Stimulated activated CD8-positive, alpha-beta memory T cell treated with anti-CD3 and anti-CD28 coated beads, Interleukin-2, amount 100 ng/mL, for 1 hour (primary cell): ENCODE measurements at places on chromosomes 4 and X.

DNA sequence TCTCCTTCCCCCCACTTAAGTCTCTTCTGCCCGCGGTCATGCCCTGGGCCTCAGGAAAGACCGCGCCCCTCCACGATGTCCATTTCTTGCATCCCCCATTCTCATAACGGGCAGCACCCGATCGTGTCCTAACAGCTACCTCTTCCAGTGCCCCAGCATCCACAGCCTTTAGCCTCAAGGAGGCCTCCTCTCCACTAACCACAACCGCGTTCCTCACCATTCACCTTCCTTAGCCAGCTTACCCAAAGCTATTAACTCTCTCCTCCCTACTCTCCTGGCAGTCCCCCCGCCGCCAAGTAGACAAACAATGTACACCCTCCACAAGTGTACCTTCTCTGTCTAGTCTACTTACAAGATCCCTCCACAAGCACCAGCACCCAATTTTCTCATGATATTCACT, 58.6 kb upstream of the PAGE5 start:
- DNase-seq: no peak

GRCh38 chr4:52076731-52077130, 25.6 kb downstream of the SPATA18 start:
- no peak for DNase-seq

- DNase-seq: no peak
Measured at GRCh38 chr4:176193126-176193525, 2.3 kb downstream of the SPATA4 start.

DNA sequence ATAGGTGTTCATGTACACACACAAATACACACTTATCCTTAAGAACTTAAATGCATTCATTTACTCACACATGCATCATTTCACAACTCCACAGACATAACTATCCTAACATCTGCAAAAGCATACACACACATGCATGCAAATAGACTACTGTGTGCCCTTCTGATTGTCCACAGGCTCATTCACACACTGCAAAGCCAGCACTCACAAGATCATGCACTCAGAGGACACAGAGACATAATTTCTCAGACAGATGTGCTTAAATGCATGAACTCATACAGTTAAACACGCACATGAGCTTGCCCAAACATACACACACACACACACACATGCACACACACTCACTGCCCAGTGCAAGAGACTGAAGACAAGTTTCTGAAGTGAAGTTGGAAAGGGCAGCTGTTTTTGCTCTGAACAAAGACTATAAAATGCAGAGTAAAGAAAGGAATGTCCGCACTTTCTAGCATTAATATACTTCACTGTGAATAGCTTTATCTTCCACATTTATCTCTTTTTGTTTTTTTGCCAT, 1018.0 kb upstream of the HS3ST1 start:
- no peak for DNase-seq

- DNase-seq: no peak
Measured at GRCh38 chrX:31071725-31072124, at the start of gene FTHL17. Gene FTHL17 (minus strand): TSS chrX:31072041. CDS start chrX:31071953, 88 bp downstream.

GRCh38 chrX:1835056-1835455, 220.2 kb downstream of the ASMT start:
- no peak for DNase-seq

DNA sequence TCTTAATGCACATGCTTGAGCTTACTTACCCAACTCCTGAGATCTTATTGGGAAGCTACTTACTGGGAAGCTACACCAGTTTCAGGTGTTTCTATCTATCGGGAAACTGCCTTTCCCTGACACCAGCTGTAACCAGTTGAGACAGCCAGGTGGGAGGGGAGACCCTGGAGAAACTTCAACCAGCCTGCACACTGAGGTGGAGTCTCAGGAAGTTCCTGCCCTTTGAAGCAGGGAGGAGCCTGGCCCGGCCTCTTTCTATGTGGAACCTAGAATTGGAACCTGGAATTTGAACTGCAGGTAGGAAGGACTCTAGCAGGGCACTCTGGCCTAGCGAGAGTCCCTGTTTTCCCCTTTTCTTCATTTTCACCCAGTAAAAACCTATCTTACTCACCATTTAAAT, 425.8 kb upstream of the PABPC4L start:
- DNase-seq: no peak

DNA sequence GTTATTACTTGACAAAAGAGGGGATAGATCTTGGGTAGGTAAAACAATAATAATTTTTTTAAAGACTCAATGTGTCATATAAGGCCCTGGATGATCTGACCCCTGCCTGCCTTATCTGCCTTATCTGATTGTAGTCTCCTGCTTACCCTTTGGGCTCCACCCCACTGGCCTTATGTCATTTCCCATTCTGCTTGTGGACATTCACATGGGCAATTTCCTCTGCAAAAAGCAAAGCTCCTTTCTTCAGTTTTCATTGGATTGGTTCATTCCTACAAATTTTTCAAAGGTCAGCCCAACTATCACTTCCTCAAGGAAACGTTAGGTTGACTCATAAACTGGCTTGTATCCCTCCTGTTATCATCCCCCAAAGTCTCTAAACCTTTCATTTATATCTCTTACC, 15.7 kb upstream of the TET2 start:
- DNase-seq: no peak

DNA sequence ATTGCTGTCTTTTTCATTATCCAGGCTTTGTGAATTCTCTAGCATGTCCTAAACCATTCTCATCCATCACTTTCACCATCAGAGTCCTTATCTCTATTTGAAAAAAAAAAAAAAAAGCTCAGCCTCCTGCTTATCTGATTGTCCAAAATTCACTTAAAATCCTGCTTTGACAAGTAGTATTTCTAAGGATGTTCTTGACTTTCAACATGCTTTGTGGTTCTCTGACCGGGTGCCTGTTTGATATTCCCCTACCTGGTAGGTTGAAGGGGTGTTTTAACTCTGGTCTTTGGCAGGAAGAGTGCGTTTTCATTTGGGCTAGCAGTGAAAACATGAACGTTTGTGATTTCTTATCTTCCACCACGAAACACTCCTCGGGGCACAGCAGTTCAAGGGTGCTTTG, 17.3 kb upstream of the BBS12 start:
- no peak for DNase-seq

- no peak for DNase-seq
Measured at GRCh38 chr4:100929758-100930157, 411.9 kb upstream of the EMCN start.

GRCh38 chr4:87704001-87704400, 53.9 kb downstream of the DMP1 start:
- DNase-seq: no peak

- no peak for DNase-seq
Measured at GRCh38 chrX:53798281-53798680, 111.8 kb upstream of the HUWE1 start.

GRCh38 chrX:114472788-114473187, 111.1 kb upstream of the HTR2C start:
- no peak for DNase-seq

DNA sequence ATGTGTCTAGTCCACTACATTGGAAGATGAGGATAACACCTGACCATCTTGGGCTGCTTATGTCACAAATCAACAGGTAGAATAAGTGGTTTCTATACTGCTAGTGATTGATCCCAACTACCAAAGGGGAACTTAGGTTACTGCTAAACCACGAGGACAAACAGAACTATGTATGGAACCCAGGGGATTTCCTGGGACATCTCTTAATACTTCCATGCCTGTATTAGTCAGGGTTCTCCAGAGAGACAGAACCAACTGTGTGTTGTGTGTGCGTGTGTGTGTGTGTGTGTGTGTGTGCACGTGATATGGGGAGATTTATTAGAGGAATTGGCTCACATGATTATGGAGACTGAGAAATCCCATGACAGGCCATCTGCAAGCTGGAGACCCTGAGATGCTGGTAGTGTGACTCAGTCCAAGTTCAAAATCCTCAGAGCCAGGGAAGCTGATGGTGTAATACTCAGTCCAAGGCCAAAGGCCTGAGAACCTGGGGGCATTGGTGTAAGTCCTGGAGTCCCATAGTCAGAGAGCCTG, 16.2 kb upstream of the AFF1 start:
- DNase-seq: no peak
